ENCODE measurements at places on chromosomes 2 and 18. TPM values are rescaled to one million over a fixed set of nuclear protein-coding genes. Genes with fewer than 3 reads are reported as not detected.

The GRHL1 gene
- 4.3 TPM for total RNA-seq

GRCh38 chr2:148796735-148797512 is 78.1 kb upstream of the KIF5C start:
- DNase-seq = no peak
- H3K4me1 ChIP-seq = peaks cover 30% of the 10 kb centered on the region
- H3K27me3 ChIP-seq = no peaks in the 10 kb centered on the region
- H3K4me3 ChIP-seq = peak overlapping the region; percentile 50

The PFN4 gene
- not detected for total RNA-seq

The EHD3 gene
- total RNA-seq = 11.5 TPM

- H3K27me3 ChIP-seq = no peaks in the 10 kb centered on the region
- H3K4me1 ChIP-seq = peaks cover 7% of the 10 kb centered on the region
- no peak overlapping the region for H3K27ac ChIP-seq
- peaks cover 12% of the 10 kb centered on the region for H3K36me3 ChIP-seq
- H3K4me3 ChIP-seq = no peak overlapping the region
- DNase-seq = no peak
Observed at GRCh38 chr2:223467196-223467595, 135.0 kb downstream of the SCG2 start.

GRCh38 chr2:57990118-57990725 is 56.4 kb upstream of the VRK2 start:
- DNase-seq = no peak
- no peaks in the 10 kb centered on the region for H3K36me3 ChIP-seq
- no peak overlapping the region for H3K4me3 ChIP-seq
- H3K27me3 ChIP-seq = peaks cover 1% of the 10 kb centered on the region
- H3K27ac ChIP-seq = no peak overlapping the region

GRCh38 chr2:117411983-117412382 is 402.5 kb upstream of the DDX18 start:
- H3K27ac ChIP-seq = no peak overlapping the region
- H3K4me3 ChIP-seq = no peak overlapping the region
- no peaks in the 10 kb centered on the region for H3K36me3 ChIP-seq
- H3K27me3 ChIP-seq = no peaks in the 10 kb centered on the region

DNA sequence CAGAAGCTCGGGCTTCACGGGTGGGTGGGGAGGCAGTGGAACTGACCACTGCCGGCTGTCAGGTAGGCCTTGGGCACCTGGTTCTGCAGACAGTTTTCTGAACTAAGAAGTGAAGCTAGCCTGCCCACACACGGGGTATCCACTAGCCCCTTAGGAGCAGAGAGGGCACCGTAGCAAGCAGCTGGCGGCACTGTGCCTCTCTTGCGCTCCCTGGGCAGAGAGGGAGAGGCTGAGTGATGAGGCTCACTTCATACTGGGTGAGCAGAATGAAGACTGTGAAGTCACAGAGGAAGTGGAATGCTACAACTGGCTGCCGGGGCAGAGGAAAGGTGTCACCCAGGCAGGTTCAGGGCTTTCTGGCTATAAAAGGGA is 753 bp downstream of the ITPRIPL1 start:
- no peak overlapping the region for H3K27ac ChIP-seq
- H3K36me3 ChIP-seq = peaks cover 4% of the 10 kb centered on the region

GRCh38 chr2:225932811-225933413 is 533.4 kb downstream of the NYAP2 start:
- no peak overlapping the region for H3K27ac ChIP-seq
- H3K36me3 ChIP-seq = no peaks in the 10 kb centered on the region
- H3K4me3 ChIP-seq = no peak overlapping the region
- H3K4me1 ChIP-seq = no peaks in the 10 kb centered on the region
- no peak for DNase-seq
- H3K27me3 ChIP-seq = no peaks in the 10 kb centered on the region
